Smooth muscle cell of bladder (primary cell): ENCODE measurements at places on chromosomes 3 and 15. TPM values are rescaled to one million over a fixed set of nuclear protein-coding genes. Genes with fewer than 3 reads are reported as not detected.

PTPRG gene
- 35.8 and 42.1 TPM in 2 replicates for total RNA-seq

SEC22A gene
- total RNA-seq: 34.1 and 38.8 TPM in 2 replicates

PCYT1A gene
- total RNA-seq: 64.6 and 76.5 TPM in 2 replicates

LEKR1 gene
- 0.37 and 0.43 TPM in 2 replicates for total RNA-seq

STRIT1 gene
- total RNA-seq: not detected in 2 replicates

ISLR2 gene
- under 0.01 and 0.28 TPM in 2 replicates for total RNA-seq

TIGIT gene
- total RNA-seq: not detected in 2 replicates

IL17RD gene
- 1.1 and 2.0 TPM in 2 replicates for total RNA-seq

LRRC2 gene
- 6.0 and 6.8 TPM in 2 replicates for total RNA-seq

LAMB2 gene
- 458 and 626 TPM in 2 replicates for total RNA-seq

FANCD2 gene
- 2.0 and 2.6 TPM in 2 replicates for total RNA-seq

ANKDD1A gene
- 3.3 and 6.2 TPM in 2 replicates for total RNA-seq

MED12L gene
- total RNA-seq: 0.14 and 0.28 TPM in 2 replicates

MCF2L2 gene
- total RNA-seq: 0.14 and 0.37 TPM in 2 replicates

C3orf49 gene
- not detected in 2 replicates for total RNA-seq

PSMA4 gene
- 130 and 168 TPM in 2 replicates for total RNA-seq
